ENCODE measurements at places on chromosomes 2 and 18.
A peak's percentile ranks its signal among the peaks of the same experiment; 100 is the strongest.

DNA sequence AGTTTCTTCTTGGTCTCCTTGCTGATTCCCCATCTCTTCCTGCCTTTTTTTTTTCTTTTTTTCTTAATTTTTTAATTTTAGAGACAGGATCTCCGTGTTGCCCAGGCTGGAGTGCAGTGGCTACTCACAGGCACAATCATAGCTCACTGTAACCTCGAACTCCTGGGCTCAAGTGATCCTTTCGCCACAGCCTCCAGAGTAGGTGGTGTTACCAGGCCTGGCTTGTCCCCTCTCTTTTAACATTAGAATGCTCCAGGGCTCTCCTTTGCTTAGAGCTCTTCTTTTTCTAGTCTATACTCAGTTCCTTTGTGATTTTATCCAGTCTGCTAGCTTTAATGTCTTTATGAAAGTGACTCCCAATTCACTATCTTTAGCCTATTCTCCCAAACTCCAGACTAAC lies 89.2 kb downstream of the ARHGEF33 start:
- no peak for DNase-seq

DNA sequence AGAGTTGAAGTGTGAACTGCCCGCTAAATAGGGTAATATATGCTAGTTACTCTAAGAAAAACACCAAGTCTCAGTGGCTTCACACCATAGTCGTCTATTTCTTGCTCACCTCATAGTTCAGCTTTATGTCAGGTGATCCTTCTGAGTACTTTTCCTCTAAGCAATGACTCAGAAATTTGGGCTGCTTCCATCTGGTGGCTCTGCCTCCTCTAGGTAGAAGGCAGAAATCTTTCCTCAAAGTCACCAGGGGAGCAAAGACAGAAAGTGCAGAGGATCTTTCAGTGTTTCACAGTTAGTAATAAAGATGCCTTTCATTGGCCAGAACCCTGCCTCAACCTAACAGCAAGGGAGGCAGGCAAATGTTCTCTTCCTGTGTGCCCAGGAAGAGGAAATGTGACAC lies 17.3 kb downstream of the CDH20 start:
- no peak for DNase-seq

GRCh38 chr2:223784221-223784772 lies 53.1 kb downstream of the AP1S3 start:
- no peak for DNase-seq

- no peak for DNase-seq
Observed at GRCh38 chr18:63216516-63217311, 102.9 kb downstream of the BCL2 start.

DNA sequence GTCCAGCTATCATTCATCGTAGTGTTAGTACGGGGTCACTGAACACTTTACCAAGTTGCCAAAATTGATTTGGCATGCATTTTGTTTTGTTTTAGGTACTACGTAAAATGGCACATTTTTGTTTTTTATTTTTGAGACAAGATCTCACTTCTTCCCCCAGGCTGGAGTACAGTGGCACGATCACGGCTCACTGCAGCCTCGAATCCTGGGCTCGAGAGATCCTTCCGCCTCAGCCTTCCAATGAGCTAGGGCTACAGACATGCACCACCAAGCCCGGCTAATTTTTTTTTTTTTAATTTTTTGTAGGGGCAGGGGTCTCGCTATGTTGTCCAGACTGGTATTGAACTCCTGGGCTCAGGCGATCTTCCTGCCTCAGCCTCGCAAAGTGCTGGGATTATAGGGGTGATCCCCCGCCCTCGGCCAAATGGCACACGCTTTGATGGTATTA lies 786 bp downstream of the TAF1B start:
- no peak for DNase-seq

GRCh38 chr2:168758970-168759820 lies 43.2 kb upstream of the NOSTRIN start:
- DNase-seq = peak; percentile 1

- no peak for DNase-seq
Observed at GRCh38 chr2:178756843-178757242, 50.4 kb downstream of the TTN start.

DNA sequence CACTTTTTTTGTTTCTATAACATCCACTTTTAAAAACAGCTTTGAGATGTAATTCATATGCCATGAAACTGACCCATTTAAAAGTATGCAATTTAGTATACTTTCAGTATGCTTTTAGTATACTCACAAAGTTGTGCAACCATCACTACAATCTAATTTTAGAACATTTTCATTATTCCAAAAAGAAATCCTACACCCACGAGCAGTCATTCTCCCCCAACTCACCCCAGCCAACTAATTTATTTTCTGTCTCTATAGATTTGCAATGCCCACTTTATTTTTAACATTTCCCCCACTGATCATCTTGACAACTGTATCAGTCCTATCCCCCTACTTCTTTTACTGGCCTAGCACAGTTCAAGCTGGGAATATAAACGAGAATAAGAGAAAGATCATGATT lies 39.1 kb downstream of the FAM98A start:
- no peak for DNase-seq

GRCh38 chr2:215911301-215912085 lies 101.9 kb downstream of the MREG start:
- DNase-seq = no peak

GRCh38 chr2:198277181-198277580 lies 472.8 kb downstream of the PLCL1 start:
- DNase-seq = no peak

- no peak for DNase-seq
Observed at GRCh38 chr2:216915557-216916150, 55.8 kb upstream of the TNP1 start.

DNA sequence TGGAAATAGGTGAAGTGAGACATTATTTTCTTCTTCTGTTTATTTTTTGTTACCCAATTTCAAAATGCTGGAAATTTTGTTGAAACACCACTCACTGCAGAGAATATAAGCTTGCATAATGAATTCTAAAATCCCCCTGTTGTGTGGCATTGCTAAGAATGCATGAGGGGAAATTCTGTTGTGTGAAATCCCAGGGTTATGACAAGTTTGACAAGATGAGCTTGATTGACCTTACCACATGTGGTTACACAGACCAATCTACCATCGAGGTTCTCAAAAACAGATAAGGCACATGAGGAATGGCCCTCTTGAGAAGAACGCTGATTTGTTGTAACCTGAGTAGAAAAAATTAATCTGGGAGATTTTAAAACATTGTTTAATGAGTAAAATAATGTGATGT lies 261.6 kb upstream of the MMADHC start:
- no peak for DNase-seq

DNA sequence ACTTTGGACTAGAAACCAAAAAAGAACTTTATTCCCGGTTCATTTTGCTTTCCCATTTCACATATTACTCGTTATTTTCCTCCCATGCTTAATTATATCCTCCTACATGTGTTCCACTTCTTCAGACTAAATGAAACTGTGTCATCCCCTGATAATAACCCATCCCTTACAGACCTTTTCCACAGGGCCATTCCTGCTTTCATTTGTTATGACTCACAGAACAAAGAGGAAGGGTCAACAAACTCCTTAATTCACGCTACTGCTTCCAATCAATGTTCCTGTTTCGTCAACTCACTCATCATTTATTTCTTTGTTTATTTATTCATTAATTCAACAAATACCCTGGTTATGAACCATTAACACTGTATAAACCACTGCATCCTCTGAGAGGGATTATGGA lies 104.5 kb downstream of the ZEB2 start:
- DNase-seq = no peak

- DNase-seq = no peak
Observed at GRCh38 chr2:237695201-237695780, 67.9 kb downstream of the LRRFIP1 start.

- DNase-seq = no peak
Observed at GRCh38 chr2:65351234-65351947, 81.0 kb downstream of the SPRED2 start.

- no peak for DNase-seq
Observed at GRCh38 chr2:142445551-142446072, 314.8 kb upstream of the LRP1B start.

DNA sequence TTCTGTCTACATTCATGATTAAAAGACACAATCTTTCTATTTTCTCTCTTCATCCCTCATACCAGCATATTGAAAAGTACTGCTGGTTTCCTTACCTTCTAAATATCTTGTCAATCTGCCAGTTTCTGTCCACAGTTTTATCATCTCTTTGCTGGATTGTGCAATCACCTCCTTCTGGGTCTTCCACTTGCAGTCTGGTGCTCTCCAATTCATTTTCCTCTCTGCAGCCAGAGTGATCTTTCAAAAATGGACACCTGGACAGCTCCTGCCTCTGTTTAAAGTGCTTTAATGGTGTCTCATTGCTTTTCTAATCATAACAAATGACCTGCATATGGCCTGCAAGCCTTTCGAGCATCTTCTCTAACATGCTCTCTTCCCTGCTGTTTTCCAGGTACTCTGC lies 94.0 kb downstream of the C1QL2 start:
- no peak for DNase-seq

All from substantia nigra (tissue), 51 donors.